ENCODE measurements at places on chromosomes 4 and X. TPM values are rescaled to one million over a fixed set of nuclear protein-coding genes. Genes with fewer than 3 reads are reported as not detected.

NAA11 gene
- not detected for total RNA-seq

MAGEA11 gene
- total RNA-seq = not detected

PCDH11X gene
- total RNA-seq = not detected

PDCL2 gene
- total RNA-seq = 0.34 TPM

GABRE gene
- 54.4 TPM for total RNA-seq

TKTL1 gene
- total RNA-seq = not detected

VCX2 gene
- not detected for total RNA-seq

CTAG1A gene
- total RNA-seq = not detected

PASD1 gene
- total RNA-seq = not detected

TEC gene
- 1.6 TPM for total RNA-seq

ADH5 gene
- total RNA-seq = 110 TPM

SYNPO2 gene
- 2.6 TPM for total RNA-seq

HS6ST2 gene
- 14.0 TPM for total RNA-seq

SPANXB1 gene
- total RNA-seq = not detected

COX18 gene
- 29.0 TPM for total RNA-seq

NUDT11 gene
- total RNA-seq = 5.5 TPM

KLHL13 gene
- 4.0 TPM for total RNA-seq

SSX7 gene
- not detected for total RNA-seq

CDS1 gene
- total RNA-seq = 29.7 TPM

USP17L25 gene
- total RNA-seq = not detected

CLNK gene
- total RNA-seq = not detected

VSIG4 gene
- total RNA-seq = not detected

NSUN7 gene
- total RNA-seq = 3.6 TPM

NOX1 gene
- not detected for total RNA-seq

GLRA3 gene
- not detected for total RNA-seq

IGSF1 gene
- not detected for total RNA-seq

TLR6 gene
- 0.50 TPM for total RNA-seq

CCDC149 gene
- total RNA-seq = 10.6 TPM

IL2RG gene
- 0.36 TPM for total RNA-seq

PCYT1B gene
- total RNA-seq = 0.21 TPM

STARD8 gene
- total RNA-seq = 0.07 TPM

IBSP gene
- not detected for total RNA-seq

GAGE12F gene
- not detected for total RNA-seq

SPATA4 gene
- total RNA-seq = 0.14 TPM

All from nasal cavity respiratory epithelium epithelial cell of viscerocranial mucosa (primary cell).